ENCODE measurements at places on chromosomes 16 and 17.

DNA sequence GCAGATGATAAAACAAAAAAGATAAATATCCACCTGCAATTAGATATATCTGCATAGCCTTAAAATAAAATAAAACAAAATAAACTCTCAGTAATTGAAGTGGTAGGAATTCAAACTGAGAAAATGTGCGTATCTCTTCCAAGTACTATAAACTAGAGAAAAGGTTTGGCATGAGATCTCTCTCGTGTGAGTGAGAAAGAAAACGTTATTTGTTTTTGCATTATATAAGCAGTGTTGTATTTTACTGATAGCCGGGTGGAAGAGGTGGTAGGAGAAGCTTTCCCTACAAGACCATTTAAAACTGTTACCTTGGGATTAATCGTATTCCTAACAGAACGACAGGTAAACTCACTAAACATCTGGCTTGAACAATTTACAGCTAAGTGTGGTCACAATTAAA lies 15.6 kb downstream of the CDH8 start:
- DNase-seq, result no peak

DNA sequence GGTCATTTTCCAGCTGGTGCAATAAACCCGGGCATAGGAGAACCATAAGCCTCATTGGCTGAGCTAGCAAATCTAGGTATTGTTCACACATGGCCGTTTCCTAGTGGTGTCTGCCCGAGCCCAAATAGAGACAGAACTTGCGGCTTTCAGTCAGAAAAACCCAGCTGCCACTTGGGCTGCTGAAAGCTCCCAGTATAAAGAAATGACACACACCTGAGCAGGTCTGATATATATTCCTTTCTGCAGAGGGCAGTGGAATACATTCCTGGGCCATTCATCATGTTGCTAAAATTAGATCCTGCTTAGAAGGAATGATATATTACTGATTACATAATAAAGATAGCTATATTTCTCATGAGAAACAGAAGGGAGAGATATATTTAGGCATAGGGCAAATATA lies 83.9 kb upstream of the IRX5 start:
- DNase-seq, result no peak

- DNase-seq, result no peak
Observed at GRCh38 chr16:75193730-75194444, 13.1 kb downstream of the CTRB2 start.

- no peak for DNase-seq
Observed at GRCh38 chr17:28131599-28131998, 89.1 kb downstream of the NLK start.

GRCh38 chr16:27722892-27723450 lies 173.0 kb downstream of the KATNIP start:
- DNase-seq, result no peak

- no peak for DNase-seq
Observed at GRCh38 chr17:10116753-10117420, 81.5 kb downstream of the GAS7 start.

- no peak for DNase-seq
Observed at GRCh38 chr17:9817086-9817485, 4.8 kb downstream of the GSG1L2 start.

GRCh38 chr17:31808521-31809050 lies 50.5 kb downstream of the COPRS start:
- DNase-seq, result no peak

DNA sequence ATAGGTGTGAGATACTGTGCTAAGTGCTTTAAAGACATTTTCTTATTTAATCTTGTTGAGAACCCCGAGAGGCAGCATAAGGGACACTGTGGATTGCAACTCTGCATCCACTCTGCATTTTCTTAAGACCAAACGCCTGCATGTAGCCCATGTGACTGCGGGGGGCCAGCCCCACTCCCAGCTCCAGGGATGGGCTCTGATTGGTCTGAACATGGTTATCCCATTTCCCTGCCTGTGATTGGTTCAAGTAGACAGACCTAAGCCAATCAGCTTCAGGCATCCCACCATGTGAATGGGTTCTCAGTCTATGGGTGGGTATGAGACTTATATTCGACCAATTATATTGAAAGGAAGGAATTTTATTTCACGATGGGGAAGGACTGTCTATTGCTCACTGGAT lies 33.2 kb upstream of the USP7 start:
- DNase-seq, result no peak

DNA sequence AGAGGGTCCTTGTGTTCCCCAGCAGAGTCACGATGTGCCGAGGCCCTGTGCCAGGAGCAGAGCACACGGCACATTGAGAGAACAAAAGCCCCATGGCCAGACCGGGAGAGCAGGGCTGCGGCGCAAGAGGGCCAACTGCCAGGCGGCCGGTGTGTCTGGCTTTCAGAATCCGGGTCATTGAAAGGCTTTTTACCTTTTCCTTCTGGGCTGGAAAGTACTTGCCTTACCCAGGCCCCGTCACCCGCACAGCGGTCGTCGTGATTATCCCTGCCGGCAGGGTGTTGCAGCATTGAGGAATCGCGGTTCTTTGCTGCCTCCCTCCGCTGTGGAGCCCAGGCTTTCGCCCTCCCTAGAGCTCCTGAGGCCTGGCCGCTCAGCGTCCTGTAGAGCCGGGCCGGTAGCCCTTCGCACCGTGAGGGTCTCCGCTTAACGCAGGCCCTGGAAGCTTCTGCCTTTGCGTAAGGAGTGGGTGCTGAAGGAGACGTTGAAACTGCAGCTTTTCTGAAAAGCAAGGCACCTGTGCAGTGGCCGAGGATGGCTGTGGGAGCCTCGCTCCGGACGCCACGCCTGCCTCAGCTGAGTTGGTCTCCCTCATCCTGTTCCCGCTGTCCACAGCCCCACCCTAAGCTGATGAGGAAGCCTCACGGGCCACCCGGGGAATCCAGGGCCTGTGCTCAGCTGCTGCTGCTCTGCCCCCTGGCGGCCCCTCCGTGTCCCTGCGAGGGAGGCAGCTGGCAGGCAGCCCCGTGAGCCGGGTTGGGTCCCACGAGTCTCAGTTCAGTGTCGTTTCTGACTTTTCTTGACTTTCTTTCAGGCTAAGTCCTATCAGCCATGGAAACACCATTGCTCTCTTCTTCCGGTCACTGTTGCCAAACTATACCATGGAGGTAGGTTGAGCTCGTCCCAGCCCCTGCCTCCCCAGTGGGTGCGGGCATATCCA lies 8.6 kb upstream of the MC1R start:
- no peak for DNase-seq

DNA sequence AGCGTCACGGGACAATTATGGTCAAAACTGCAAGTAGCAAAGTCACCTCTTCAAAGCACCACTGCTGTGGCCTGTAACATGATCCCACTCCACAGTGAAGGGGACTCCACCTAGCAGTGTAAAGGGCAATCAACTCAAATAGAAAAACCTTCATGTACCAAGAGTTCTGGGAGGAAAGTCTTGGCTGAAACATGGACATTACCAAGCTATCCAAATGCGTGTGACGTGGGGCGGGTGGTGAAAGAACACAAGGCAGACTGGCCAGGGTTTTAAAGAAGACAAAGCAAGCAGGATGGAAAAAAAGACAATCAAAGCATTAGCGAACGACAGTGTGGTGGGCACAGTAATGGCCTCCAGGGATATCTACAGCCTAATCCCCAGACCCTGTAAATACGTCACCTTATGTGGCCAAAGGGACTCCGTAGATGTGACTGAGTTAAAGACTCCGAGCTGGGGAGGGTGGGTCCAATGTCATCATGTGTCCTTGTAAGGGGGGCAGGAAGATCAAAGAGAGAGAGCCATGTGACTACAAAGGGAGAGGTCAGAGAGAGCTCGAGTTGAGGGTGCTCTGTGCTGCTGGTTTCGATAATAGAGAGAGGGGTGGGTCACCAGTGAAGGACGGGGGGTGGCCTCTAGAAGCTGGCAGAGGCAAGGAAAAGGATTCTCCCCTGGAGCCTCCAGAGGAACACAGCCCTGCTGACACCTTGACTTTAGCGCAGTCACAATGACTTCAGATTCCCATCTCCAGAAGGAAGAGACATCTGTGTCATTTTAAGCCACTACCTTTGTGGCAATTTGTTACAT lies 6.0 kb downstream of the HSDL1 start:
- no peak for DNase-seq

DNA sequence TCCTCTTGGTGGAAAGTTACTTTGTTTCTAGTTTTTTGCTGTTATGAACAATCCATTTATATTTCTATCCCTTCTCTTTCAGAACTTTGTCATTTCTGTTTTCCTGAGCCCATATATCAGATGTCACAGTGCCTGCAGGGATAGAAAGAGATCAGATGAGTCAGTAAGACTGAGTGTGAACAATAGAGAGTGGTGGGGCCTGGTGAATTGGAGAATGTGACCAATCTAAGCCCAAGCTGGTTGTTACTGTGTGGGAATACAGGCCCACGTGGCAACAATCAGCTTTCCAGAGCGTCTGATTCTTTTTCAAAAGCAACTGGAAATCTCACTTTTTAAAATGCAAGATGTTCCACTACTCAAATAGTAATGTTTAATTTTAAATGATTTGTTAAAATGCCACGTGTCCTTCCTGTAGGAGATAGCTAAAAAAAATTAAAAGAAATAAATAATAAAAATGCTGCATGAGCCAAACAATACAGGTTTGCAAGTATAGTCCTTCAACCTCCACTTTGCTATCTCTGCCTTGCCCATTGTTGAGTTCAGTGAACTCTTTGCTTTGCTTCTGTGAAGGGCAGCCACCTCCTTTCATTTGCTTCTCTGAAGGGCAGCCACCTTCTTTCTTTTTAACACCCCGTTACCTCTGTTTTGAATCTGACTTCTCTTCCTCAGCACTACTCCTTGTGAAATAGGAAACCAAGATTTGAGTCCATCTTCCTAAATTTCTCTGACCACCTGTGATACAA lies 9.6 kb downstream of the DCTN5 start:
- DNase-seq, result no peak

DNA sequence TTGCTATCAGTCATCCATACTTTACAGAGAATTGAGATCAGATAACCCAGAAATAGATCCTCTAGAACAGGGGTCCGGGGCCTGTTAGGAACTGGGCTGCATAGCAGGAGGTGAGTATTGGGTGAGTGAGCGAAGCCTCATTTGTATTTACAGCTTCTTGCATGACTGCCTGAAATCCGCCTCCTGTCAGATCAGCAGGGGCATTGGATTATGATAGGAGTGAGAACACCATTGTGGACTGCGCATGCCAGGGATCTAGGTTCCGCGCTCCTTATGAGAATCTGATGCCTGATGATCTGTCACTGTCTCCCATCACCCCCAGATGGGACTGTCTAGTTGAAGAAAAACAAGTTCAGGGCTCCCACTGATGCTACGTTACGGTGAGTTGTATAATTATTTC lies 13.0 kb upstream of the SCIMP start:
- no peak for DNase-seq

DNA sequence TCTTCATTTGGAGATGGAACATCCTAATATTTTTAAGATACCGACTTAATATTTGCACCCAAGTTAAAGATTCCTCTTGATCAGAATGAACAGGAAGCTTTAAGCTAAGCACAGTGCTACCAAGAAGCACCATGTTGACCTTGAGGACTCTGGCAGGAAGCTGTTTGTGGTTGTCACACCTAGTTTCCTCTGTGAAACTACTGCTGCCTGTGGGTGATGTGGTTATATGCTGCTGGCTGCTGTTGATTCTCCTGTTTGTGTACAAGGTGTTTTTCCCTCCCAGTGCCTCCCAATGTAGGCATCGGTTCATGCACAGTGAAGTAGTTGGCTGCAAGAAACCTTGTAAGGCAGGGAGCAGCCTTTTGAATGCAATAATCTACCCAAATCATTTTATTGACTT lies 23.4 kb downstream of the RBL2 start:
- DNase-seq, result no peak

DNA sequence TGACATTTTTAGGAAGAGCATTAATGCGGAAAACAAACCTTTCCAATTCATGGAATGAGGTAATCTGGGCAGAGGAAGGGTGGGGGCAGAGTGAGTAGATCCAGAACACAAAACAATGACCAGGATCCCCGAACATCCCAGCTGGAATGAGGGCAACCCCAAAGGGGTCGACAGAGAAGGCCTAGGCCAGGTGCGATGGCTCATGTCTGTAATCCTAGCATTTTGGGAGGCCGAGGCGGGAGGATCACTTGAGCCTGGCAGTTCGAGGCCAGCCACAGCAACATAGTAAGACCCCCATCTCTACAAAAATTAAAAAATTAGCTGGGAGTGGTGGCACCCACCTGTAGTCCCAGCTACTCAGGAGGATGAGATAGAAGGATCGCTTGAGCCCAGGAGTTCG lies 64.7 kb downstream of the ZFHX3 start:
- DNase-seq, result no peak

DNA sequence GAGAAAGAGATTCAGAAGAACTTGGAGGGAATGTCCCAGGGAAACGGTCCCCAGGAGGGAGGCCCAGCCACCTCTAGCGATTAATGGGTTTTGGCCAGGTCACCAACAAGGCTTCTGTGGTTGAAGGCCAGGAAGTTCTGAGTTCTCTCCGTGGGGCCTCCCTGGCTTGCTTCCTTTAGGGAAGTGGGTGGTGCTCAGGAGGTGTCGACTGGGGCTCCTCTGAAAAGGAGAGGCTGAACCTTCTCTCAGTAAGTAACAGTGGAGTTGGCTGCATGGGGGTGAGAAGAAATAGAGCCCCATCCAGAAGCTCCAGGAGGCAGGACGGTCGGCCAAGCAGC lies 77.1 kb upstream of the GSE1 start:
- no peak for DNase-seq

DNA sequence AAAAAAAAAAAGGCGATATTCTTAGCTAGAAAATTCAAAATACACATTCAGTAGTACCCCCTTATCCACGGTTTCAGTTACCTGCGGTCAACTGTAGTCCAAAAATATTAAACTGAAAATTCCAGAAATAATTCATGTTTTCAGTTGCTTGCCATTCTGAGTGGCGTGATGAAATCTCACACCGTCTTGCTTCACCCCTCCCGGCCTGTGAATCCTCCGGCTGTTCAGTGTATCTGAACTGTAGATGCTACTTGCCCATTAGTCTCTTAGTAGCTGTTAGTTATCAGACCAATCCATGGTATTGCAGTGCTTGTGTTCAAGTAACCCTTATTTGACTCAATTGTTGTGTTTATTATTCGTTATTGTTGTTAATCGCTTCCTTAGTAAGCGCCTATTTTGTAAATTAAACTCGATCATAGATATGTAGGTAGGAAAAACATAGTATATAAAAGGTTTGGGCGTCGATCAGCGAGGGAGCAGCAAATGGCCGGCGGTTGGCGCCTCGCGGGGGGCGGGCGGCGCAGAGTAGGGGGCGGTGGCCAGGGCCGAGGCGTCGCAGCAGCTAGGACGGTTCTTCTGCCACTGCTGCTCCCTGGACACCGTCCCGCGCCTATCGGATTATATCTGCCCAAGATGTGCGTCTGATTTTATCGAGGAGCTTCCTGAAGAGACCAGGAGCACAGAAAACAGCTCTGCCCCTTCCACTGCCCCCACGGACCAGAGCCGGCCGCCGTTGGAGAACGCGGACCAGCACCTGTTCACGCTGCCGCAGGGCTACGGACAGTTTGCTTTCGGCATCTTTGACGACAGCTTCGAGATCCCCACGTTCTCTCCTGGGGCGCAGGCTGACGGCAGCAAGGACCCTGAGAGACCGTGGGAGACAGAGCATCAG lies 39.8 kb upstream of the AKAP1 start:
- DNase-seq, result no peak

- no peak for DNase-seq
Observed at GRCh38 chr17:6508519-6509030, 47.8 kb downstream of the PITPNM3 start.

- DNase-seq, result peak; percentile 9
Observed at GRCh38 chr16:77584205-77584859, 138.0 kb upstream of the NUDT7 start.
